ENCODE measurements at places on chromosomes 4 and X. TPM values are rescaled to one million over a fixed set of nuclear protein-coding genes. Genes with fewer than 3 reads are reported as not detected.

- no peak overlapping the region for H3K27ac ChIP-seq
- peaks cover 6% of the 10 kb centered on the region for H3K4me1 ChIP-seq
- H3K36me3 ChIP-seq, result no peaks in the 10 kb centered on the region
- no peaks in the 10 kb centered on the region for H3K27me3 ChIP-seq
- no peak overlapping the region for H3K4me3 ChIP-seq
Measured at GRCh38 chr4:73250642-73251041, 8.0 kb downstream of the ANKRD17 start.

DNA sequence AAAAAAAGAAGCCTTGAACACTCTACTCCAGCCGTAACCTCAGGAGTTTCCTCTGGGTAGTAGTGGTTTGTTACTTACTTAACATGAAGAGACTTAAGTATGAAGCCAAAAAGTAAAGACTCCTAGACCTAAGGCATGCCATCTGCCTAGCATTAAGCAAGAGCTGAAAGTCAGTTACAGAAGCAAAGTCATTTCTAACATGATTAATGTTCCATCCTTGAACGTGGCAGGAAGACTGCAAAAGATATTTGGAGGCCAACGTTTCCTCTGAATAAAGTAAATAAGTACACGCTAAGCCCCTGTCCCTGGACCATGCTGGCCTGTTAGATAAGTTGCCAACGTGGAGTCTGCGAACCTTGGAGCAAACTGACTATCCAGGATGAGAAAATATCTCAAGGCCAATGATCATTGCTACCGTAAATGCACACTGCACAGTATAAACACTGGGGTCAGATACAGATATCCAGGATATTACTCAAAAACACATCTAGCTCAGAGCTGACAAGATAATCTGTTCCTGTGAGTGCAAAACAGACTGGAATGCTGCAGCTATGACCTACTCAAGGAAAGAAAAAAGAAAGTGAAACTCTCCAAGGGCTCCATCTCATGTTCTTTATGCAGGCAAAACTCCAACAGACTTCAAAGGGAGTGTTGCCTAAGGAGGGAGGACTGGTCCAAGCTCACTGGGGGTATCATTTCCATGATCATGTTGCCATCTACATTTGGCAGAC lies 255.8 kb downstream of the COL25A1 start:
- no peaks in the 10 kb centered on the region for H3K27me3 ChIP-seq
- DNase-seq, result no peak
- no peaks in the 10 kb centered on the region for H3K36me3 ChIP-seq
- H3K27ac ChIP-seq, result no peak overlapping the region

The CYTL1 gene
- not detected for total RNA-seq

DNA sequence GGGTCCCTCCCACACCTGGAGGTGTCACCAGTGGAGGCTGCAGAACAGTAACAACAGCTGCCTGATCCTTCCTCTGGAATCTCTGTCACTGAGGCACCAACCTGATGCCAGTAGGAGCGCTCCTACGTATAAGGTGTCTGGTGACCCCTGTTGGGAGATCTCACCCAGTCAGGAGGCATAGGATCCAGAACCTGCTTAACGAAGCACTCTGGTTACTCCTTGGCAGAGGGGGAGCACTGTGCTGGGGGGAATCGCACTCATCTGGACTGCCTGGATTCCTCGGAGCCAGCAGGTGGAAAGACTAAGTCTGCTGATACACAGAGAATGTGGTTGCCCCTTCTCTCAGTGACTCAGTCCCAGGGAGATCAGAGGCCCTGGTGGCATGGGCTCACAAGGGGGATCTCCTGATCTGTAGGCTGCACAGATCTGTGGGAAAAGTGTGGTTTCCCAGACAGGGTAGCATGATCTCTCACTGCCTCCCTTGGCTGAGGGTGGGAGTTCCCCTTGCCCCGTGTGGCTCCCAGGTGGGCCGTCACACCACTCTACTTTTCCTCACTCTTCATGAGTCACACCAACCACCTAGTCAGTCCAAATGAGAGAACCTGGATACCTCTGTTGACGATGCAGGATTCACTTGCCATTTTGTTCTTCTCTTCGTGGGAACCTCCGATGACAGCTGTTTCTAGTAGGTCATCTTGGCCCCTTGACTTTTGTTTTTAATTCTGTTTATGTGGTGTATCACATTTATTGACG lies 305.9 kb downstream of the IDS start:
- no peaks in the 10 kb centered on the region for H3K4me1 ChIP-seq
- H3K4me3 ChIP-seq, result no peak overlapping the region
- DNase-seq, result no peak
- no peaks in the 10 kb centered on the region for H3K36me3 ChIP-seq
- H3K27me3 ChIP-seq, result no peaks in the 10 kb centered on the region
- no peak overlapping the region for H3K27ac ChIP-seq

DNA sequence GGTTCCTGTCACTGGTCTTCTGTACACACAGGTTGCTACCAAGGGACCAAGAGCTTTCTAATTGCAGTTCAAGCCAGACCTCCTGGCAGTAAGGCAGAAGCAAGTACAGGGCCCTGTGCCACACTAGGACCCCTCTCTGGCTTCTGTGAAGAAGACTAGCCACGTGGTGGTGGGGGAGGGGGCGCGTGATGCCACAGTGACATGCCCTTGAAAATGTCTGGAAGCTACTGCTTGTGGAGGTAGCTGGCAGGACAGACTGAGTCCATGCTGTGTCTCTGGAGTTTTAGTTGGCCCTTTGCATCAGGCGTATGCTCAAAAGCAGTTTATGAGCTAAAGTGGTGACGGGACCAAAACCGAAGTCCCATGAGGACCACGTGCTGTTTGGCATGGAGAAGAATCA lies 50.9 kb downstream of the RTL5 start:
- H3K27me3 ChIP-seq, result peaks cover 3% of the 10 kb centered on the region
- no peak overlapping the region for H3K27ac ChIP-seq
- H3K36me3 ChIP-seq, result no peaks in the 10 kb centered on the region
- H3K4me3 ChIP-seq, result no peak overlapping the region
- DNase-seq, result no peak
- no peaks in the 10 kb centered on the region for H3K4me1 ChIP-seq

GRCh38 chrX:100750883-100751282 lies 19.0 kb upstream of the SYTL4 start:
- H3K36me3 ChIP-seq, result no peaks in the 10 kb centered on the region
- H3K4me3 ChIP-seq, result no peak overlapping the region
- peaks cover 11% of the 10 kb centered on the region for H3K27me3 ChIP-seq
- no peak overlapping the region for H3K27ac ChIP-seq

The SPACA5 gene
- not detected for total RNA-seq

The DRD5 gene
- total RNA-seq, result not detected

DNA sequence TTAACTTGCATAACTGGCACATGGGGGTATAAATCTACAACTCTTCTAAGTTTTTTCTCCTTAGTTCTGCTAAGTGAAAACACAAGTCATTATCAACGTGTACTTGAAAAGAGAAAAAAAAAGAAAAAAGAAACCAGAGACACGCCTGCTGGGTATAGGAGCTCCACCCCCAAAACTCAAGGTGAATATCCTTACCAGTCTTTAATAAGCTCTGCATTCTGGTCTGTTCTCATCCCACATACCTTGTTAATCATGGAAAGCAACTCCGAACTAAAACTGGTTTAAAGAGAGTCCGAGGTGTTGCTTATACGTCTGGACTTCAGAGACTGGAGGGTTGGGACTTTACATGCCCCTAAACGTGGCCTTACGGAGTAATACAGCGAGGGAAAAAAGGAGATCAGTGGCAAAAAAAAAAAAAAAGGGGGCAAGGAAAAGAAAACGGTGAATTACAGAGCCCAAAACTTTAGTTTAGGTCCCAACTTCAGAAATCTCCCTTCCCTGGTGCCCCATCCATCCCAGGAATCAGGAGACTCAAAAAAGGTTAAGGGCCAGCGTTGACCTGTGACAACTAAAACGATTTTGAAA lies 1.0 kb downstream of the PGRMC2 start:
- H3K4me1 ChIP-seq, result peaks cover 13% of the 10 kb centered on the region
- H3K36me3 ChIP-seq, result no peaks in the 10 kb centered on the region
- no peaks in the 10 kb centered on the region for H3K27me3 ChIP-seq
- DNase-seq, result no peak
- peak overlapping the region; percentile 62 for H3K4me3 ChIP-seq
- peak overlapping the region; percentile 95 for H3K27ac ChIP-seq

DNA sequence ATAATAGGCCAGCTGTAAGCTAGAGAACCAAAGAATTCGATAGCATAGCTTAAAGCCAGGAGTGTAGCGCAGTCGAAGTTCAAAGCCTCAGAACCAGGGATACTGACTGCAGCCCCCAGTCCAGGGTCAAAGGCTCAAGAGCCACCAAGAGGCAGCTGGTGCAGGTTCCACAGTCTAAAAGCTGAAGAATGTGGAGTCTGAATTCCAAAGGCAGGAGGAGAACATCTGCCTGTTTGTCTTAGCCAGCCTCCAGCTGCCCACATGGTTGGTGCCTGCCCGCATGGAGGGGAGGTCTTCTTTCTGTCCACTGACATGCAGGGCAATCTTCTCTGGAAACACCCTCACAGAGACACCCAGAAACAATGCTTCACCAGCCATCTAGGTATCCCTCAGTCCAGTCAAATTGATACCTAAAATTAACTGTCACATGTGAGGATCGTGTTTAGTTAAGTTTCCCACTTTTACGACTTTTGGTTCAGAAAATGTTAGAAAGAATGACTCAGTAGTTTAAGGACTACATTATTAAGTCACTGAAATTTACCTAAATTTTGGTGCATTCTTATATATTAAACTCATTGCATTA lies 52.8 kb upstream of the RHOH start:
- H3K4me3 ChIP-seq, result no peak overlapping the region
- DNase-seq, result no peak
- no peaks in the 10 kb centered on the region for H3K4me1 ChIP-seq
- no peak overlapping the region for H3K27ac ChIP-seq
- peaks cover 26% of the 10 kb centered on the region for H3K36me3 ChIP-seq

DNA sequence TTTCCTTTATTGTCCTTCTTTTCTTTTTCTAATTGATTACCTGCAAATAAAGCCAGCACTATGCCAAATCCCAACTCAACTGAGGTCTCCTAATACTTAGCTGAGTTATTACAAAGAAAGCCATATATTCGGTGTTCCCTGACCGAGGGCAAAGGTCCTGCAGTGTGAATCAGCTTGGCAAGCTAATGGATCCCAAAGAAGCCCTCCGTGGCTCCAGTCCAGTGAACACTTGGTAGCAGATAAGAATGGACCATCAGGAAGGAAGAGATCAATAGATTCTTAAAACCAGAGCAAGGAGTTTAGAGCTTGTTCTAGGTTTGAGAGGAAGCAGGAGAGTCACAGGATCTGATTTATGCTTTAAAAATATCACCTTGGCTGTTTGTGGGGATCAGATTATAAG lies 8.5 kb downstream of the LDB2 start:
- peaks cover 3% of the 10 kb centered on the region for H3K4me1 ChIP-seq
- DNase-seq, result no peak
- no peak overlapping the region for H3K27ac ChIP-seq
- no peak overlapping the region for H3K4me3 ChIP-seq
- no peaks in the 10 kb centered on the region for H3K27me3 ChIP-seq

The RNF150 gene
- 21.7 TPM for total RNA-seq

DNA sequence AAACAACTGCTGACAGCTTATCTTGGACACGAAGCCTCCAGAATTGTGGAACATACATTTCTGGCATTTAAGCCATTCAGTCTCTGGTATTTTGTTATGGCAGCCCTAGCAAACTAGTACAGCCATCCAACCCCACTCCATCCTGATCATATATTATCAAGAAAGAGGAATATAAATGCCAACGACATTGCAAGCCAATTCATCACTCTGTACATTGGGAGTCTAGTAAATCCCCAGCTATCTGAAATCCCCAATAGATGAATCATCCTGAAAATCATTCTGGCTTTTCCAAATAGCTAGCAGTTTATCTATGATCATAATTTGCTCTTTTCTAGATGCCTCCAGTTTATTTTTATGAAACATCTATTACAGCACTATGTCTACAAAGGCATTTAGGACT lies 41.1 kb downstream of the FRMD7 start:
- H3K4me3 ChIP-seq, result no peak overlapping the region
- H3K27ac ChIP-seq, result no peak overlapping the region
- H3K27me3 ChIP-seq, result no peaks in the 10 kb centered on the region
- H3K36me3 ChIP-seq, result no peaks in the 10 kb centered on the region
- H3K4me1 ChIP-seq, result no peaks in the 10 kb centered on the region

- no peaks in the 10 kb centered on the region for H3K27me3 ChIP-seq
- H3K36me3 ChIP-seq, result no peaks in the 10 kb centered on the region
- no peak for DNase-seq
- H3K4me1 ChIP-seq, result peaks cover 12% of the 10 kb centered on the region
- no peak overlapping the region for H3K4me3 ChIP-seq
- H3K27ac ChIP-seq, result peak overlapping the region; percentile 29
Measured at GRCh38 chr4:24771241-24771640, 24.1 kb upstream of the SOD3 start.

GRCh38 chr4:15753786-15754185 lies 24.3 kb upstream of the CD38 start:
- no peaks in the 10 kb centered on the region for H3K4me1 ChIP-seq
- H3K4me3 ChIP-seq, result no peak overlapping the region
- no peaks in the 10 kb centered on the region for H3K27me3 ChIP-seq
- DNase-seq, result peak; percentile 30

DNA sequence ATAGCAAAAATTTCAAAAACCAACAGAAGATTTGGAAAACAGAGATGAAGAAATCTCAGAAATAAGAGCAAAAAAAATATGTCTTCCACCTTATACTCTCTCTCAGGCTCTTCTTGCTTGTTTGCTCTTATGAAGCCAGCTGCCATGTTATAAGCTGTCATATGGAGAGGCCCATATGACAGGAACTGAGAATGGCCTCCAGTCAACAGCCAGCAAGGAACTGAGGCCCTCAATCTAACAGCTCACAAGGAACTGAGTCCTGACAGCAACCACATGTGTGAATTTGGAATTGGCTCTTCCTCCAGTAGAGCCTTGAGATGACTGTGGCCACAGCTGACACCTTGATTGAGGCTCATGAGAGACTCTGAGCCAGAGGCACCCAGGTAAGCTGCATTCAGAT lies 51.3 kb upstream of the MAOA start:
- H3K27ac ChIP-seq, result no peak overlapping the region
- DNase-seq, result no peak
- H3K4me3 ChIP-seq, result no peak overlapping the region
- H3K27me3 ChIP-seq, result no peaks in the 10 kb centered on the region
- H3K36me3 ChIP-seq, result no peaks in the 10 kb centered on the region
- H3K4me1 ChIP-seq, result no peaks in the 10 kb centered on the region

- H3K4me3 ChIP-seq, result no peak overlapping the region
- H3K27ac ChIP-seq, result no peak overlapping the region
- peaks cover 4% of the 10 kb centered on the region for H3K36me3 ChIP-seq
- H3K27me3 ChIP-seq, result no peaks in the 10 kb centered on the region
- peak; percentile 28 for DNase-seq
- no peaks in the 10 kb centered on the region for H3K4me1 ChIP-seq
Measured at GRCh38 chr4:106160560-106160959, 155.4 kb downstream of the TBCK start.

The ETDA gene
- total RNA-seq, result not detected

The FAM47E gene
- total RNA-seq, result under 0.01 TPM

- no peak for DNase-seq
- peak overlapping the region; percentile 22 for H3K27ac ChIP-seq
- no peaks in the 10 kb centered on the region for H3K27me3 ChIP-seq
- no peaks in the 10 kb centered on the region for H3K36me3 ChIP-seq
- H3K4me1 ChIP-seq, result no peaks in the 10 kb centered on the region
Measured at GRCh38 chr4:38768968-38769394, 13.8 kb downstream of the TLR10 start.

The IL13RA2 gene
- not detected for total RNA-seq

All from stomach (tissue), 19 donors.